Stimulated activated CD8-positive, alpha-beta memory T cell treated with anti-CD3 and anti-CD28 coated beads, Interleukin-7, amount 100 ng/mL, for 4 hours (primary cell): ENCODE measurements at places on chromosomes 12 and 14.

- DNase-seq = peak; percentile 22
These were observed 20.5 kb upstream of the FAM181A start for GRCh38 chr14:93906341-93907329.

DNA sequence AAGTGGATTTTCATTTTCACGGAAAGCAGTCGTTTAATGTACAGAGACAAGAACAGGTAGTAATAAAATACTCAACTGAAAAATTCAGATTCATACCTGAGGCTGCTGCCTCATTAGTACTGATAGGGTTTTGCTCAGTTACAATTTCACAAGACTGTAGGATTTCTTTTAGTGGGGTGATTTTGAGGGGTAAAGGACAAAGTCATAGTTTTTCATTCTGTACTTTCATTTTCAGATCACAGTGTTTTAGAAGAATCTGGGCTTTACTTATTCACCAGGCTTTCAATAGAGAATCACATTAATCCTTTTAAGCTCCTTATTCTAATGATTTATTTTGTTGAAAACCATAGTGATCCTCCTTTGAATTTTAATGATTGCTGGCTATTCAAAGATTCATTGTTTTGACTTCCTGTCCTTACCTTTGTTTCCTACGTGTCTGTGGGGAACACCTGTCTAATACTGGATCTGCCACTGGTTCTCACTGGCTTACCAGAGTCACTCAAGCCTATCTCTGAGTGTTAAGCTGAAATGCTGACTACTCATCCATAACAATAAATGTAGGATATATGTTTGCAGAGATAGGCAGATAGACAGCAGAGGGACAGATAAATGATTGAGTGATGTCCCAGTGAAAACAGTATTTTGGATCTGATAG lies 243.8 kb upstream of the NPAS3 start:
- DNase-seq = no peak

DNA sequence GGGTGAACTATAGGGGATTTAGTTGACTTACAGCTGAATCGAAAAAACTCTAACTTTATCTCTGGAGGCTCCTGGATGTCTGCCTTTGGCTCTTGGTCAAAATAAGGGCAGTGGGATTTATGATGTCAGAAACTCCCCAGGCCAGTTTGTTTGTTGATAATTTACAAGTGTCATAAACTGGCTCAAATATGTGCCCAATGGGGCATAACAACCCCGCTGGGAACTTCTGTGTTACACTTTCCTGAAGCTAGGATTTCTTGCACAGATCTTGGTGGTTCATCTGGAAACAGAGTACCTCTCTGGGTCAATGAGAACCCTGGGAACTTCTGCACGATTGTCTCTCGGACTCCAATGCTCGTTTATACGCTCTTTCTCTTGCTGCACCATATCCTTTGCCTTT lies 58.7 kb upstream of the MUCL1 start:
- no peak for DNase-seq

DNA sequence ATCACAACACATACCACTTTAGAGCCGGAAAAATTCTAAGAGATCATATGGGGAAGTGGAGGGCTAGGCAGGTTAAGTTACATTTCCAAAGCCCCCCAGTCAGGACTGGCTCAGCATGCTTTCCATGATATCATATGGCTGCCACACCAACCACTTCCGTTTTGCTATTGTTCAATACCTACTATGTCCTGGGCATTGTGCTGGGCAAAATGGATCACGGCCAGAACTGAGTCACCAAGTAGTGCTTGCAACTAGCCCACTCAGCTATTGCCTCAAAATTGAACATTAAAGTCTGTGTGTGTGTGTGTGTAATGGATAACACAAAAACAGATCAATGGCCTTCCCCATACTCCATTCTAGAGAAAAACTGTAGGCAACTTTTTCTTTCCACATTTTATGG lies 22.7 kb downstream of the WIF1 start:
- no peak for DNase-seq

- no peak for DNase-seq
These were observed 61.9 kb downstream of the TMEM30B start for GRCh38 chr14:61219256-61219655.

- DNase-seq = no peak
These were observed 118.7 kb upstream of the CDKN3 start for GRCh38 chr14:54278087-54278486.

DNA sequence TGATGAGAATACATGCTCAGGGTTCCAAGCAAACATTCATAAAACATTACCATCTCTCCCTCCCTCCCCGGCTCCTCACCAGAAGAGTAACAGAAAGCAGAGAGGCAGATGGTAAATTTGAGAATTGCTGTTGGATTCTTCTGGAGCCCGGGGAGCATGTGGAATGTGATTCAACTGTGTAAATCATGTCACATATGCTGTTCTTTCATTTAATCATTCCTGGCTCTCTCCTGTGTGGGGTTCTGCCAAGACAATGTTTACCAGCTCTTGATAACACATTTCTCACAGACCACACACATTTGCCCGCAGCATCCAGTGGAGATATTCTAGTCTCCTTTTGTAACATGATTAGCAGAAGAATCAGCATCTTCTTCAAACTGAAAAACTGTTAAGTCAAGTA lies 23.4 kb upstream of the NR2C1 start:
- no peak for DNase-seq

DNA sequence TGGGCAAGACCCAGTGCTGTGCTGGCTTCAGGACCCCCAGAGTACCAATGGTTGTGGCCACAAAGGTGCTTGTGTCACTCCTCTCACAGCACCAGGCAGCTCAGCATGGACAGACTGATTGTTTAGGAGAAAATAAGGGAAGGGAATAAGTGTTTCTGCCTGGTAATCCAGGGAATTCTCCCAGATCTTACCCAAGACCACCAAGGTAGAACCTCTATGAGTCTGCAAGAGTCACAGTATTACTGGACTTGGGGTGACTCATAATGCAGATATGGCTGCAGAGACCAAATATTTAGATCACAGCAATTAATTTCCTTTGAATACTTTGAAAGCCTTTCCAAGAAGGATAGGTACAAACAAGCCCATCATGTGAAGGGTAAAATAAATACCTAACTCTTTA lies 1178.3 kb upstream of the FLRT2 start:
- no peak for DNase-seq

DNA sequence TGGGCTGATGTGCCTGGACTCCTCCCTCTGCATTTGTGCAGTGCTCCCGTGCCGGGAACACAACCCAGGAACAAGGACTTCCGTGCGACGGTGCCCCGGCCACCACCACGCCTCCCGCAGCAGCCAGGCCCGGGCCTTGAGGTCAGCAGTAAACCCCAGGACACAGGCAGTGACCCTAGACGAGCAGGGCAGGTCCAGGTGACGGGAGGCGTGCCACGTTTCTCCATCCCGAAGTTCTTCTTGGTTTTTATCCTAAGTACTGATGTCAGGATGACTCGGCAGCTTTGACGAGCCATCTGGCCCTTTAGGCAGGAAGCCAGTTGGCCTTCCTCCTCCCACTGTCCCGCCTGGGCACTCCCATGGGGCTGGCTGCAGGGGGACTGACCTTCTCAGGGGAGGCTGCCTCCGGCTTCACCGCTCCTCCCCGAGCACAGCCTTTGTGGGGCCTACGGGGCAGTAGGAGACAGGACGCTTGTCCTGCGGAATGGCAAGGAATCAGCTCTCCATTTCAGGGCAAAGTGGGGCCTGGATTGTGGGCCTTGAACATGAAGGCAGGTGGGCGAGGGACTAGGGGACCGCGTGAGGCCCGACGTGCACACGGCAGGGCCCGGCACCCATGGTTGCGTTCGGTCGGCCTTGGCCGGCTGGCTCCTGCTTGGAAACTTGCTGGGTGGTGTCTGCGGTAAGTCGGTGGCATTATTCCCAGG lies 94.1 kb downstream of the FBXL14 start:
- no peak for DNase-seq

- DNase-seq = no peak
These were observed 1.4 kb upstream of the ANO4 start for GRCh38 chr12:100793182-100793581.

GRCh38 chr12:38175538-38175937 lies 141.0 kb upstream of the ALG10B start:
- DNase-seq = no peak

GRCh38 chr12:106189341-106189740 lies 50.6 kb upstream of the NUAK1 start:
- no peak for DNase-seq

GRCh38 chr12:89642959-89643358 lies 65.7 kb downstream of the ATP2B1 start:
- no peak for DNase-seq

DNA sequence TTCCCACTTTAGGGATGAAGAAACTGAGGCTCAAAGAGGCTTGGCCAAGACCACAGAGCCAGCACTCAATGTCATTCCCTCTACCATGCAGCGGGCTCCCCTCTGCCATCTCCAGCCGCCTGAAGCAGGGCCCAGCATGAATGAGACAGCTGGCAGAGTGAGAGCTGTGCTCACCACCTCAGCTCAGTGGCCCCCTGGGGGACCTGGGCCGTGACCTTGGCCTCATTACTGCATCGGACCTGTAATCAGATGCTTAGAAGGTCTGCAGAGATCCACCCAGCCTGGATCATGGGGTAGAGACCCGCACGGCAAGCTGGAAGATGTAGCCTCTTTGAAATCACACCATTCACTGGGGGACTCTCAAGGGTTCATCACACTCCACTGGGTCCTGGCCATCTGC lies 22.7 kb upstream of the CORO1C start:
- no peak for DNase-seq

DNA sequence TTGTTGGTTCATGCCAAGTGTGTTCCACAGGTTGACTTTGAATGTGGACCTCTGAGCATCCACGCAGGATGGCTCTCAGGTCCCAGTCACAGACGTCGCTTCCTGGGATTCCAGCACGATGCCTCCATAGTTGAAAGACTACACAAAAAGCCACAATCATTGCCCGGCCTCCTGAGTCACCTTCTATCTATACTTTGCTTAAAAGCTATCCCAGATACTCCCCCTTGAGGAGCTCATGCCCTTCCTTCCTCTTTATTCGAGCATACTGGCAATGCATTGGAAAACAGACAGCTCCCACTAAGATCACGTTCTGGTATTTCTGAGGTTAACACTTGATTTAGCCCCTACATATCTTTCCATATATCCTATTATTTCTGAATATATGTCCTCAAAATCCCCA lies 40.1 kb downstream of the ZNF664 start:
- no peak for DNase-seq

GRCh38 chr12:70379846-70380245 lies 13.8 kb downstream of the KCNMB4 start:
- no peak for DNase-seq

GRCh38 chr12:71046215-71046614 lies 111.6 kb downstream of the TSPAN8 start:
- no peak for DNase-seq

DNA sequence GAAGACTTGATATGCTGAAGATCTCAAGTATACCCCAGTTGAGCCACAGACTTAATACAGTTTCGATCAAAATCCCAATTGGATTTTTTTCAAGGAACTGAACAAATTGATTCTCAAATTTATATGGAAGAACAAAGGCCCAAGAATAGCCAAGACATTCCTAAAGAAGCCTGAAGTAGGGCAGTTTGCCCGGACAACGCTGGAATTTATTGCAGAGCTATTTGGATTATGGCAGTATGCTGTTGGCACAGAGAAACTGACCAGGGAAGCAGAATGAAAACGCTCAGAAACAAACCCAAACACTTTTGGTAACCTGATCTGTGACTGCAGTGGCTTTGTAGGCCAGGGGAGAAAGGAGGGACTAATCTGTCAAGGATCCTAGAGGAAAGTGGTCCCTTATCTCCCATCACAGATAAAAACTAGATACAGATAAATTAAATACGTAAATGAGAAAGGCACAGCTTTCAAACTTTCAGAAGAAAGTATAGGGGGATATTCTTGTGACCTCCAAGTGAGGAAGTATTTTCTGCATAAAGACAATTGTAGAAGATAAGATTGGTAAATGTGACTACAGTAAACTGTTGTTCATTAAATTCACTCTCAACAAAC lies 35.9 kb upstream of the GSC start:
- DNase-seq = no peak

DNA sequence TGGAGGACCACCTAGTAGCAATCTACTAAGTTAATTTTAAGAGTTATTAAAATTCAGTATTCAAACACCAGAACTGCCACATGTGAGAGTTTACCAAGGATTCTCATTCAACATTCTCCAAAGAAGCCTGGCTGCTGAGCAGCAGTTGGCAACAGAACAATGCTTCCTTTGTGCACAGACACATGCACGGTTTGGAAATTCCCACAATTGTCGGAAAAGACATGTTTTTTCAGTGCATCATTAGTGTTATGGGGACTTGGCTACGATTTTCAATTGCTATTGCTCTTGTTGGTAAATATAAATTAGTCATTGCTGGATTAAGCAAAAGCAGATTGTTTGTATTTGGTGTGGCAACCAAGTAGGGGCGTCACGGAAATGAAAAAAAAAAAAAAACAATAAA lies 22.2 kb downstream of the ST8SIA1 start:
- DNase-seq = no peak
